ENCODE measurements at places on chromosomes 3 and 15. TPM values are rescaled to one million over a fixed set of nuclear protein-coding genes. Genes with fewer than 3 reads are reported as not detected.

GRCh38 chr3:194203482-194204041 lies 67.6 kb downstream of the HES1 start:
- DNase-seq: no peak

DNA sequence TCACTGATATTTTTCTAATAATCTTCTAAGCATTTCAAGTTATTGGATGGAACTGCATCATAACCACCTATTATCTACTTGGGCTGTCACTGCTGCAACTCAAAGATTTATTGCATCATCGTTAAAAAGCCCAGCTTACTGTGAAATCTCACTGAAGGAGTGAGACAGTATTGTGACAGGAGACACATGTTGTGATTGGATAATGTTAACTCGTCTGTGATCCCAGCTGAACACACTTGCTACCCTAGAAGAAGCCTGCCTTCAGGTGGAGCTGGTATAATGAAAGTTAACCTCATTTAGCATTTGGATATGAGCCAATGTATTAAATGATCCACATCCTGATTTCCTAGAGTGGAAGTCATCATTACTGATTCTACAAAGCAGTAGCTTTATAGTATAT lies 138.1 kb downstream of the MAP2K5 start:
- DNase-seq: no peak

DNA sequence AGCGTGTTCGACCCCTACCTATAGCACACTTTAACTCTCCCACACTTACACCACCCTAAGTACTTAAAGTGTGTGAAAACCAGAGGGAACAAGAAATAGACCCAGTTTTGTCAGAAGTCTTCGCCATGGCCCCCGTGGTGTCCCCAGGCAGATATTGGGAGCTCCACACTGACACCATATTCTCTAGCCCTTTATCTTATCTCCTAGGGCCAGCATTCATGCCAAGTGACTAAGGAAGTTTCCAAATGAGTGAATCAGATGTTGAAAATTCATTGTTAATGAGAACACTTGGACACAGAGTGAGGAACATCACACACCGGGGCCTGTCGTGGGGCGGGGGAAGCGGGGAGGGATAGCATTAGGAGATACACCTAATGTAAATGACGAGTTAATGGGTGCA lies 31.8 kb downstream of the P3H2 start:
- no peak for DNase-seq

- DNase-seq: peak; percentile 49
These were observed 50.6 kb downstream of the SERP1 start for GRCh38 chr3:150495563-150496168.

GRCh38 chr15:57596978-57597377 lies 5.3 kb downstream of the MYZAP start:
- no peak for DNase-seq

GRAMD1C gene
- total RNA-seq: 6.3 TPM

LEKR1 gene
- 5.1 TPM for total RNA-seq

C3orf80 gene
- total RNA-seq: 3.0 TPM

HDAC11 gene
- 11.8 TPM for total RNA-seq

DNA sequence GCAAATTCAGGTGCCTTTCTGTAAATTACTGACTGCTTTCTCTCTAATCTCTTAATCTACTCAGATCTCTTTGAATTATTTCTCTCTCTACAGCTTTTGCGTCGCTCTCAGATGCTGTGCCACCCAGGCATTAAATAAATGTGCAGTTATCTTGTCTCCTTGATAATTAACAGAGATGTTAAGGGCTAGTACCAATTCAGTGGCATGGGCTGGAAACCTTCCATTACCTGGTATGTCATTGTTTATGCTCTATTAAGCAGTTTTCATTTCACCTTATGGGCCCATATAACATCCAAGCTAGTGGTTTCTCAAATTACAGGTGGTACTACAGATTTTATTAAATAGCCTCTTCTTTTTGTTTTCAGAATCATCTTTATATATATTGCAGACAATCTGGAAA lies 66.0 kb downstream of the PEX5L start:
- no peak for DNase-seq

- DNase-seq: no peak
These were observed 64.9 kb upstream of the CMTM7 start for GRCh38 chr3:32326795-32327194.

GRCh38 chr3:52535411-52536111 lies 844 bp upstream of the UQCC5 start:
- DNase-seq: no peak
